Activated naive CD8-positive, alpha-beta T cell treated with anti-CD3 and anti-CD28 coated beads, Interleukin-2, amount 10 ng/mL, durations not matched to agents 7 days and 5 days (primary cell): ENCODE measurements at places on chromosomes 7 and 10.

DNA sequence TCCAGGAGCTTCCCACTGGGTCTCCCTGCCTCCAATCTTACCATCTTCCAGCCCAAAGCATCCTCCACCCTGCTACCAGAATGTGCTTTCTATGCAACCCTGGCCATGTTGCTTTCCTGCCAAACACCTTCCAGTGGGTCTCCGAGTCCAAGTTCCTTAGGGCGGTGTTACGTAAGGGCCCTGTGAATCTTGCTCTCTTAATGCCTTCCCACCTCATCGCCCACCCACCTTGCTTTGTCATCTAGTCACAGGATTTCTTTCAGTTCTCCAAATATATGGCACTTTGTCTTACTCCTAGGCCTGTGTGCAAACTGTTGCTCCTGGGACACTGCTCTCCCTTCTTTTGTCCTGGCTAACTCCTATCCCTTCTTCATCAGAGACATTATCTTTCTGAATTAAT lies 344.5 kb downstream of the RPS24 start:
- DNase-seq: no peak

DNA sequence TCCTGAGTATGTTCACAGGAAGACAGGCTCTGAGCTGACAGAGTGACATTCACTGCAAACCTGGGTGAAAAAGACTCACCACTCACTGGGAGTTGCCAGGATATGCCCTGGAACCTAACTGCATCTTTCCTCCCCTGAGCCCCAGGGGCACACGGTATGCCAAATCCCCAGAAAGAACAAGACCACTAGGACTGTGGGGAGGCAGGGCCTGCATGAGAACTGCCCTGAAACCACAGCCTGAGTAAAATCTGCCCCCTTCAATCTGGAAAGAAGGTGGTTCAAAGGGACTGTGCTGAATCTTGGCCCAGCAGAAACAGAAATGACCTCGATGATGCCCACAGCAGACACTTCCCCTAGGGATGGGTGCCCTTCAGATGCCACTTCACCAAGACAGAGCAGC lies 6.5 kb downstream of the FAM53B start:
- no peak for DNase-seq

DNA sequence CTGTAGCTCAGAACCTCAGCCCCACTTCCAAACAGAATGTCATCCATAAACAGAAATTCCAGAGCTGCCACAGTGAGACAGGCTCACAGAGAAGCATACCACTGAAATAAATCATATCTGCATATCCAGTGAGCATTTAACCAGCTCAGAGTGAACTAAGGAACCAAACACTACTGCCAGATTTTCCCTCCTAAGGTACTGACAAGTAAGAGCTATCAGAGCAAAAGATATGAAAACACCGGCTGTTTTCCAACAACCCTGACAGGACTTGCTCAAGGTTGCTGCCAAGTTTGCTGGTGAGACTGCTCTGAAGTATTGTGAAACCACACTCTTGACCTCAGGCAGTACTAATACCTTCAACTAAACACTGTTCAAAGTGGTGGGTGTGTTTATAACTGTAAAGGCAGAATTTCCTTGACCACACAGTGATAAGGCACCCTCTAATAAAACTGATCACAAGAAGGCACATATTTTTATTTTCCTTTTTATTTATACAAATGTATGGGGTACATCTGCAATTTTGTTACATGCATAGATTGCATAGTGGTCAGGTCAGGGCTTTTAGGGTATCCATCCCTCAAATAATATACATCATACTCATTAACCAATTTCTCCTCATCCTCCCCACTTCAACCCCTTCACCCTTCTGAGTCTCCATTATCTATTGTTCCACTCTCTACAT lies 18.3 kb downstream of the SGMS1 start:
- DNase-seq: no peak

DNA sequence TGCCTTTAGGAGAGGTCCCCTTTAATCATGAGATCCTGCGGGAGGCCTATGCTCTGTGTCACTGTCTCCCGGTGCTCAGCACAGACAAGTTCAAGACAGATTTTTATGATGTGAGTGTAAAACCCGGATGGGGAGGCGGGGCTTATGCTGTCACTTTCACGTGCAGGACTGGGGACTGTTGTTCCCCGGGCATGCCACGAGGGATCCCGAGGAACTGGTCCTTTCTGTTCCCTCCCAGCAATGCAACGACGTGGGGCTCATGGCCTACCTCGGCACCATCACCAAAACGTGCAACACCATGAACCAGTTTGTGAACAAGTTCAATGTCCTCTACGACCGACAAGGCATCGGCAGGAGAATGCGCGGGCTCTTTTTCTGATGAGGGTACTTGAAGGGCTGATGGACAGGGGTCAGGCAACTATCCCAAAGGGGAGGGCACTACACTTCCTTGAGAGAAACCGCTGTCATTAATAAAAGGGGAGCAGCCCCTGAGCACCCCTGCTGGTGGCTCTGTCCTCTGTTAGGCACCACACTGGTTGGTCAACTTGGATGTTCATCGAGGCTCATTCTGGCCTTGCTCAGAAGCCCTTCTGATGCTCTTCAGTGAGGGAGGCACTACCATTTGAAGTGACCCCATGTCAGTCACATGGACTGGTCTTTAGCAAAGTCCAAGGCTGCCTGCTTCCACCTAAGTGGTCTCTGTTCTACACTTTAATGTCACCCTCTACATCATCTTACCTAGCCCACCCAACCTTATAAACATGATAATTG lies 2.8 kb downstream of the COPS6 start:
- DNase-seq: no peak

DNA sequence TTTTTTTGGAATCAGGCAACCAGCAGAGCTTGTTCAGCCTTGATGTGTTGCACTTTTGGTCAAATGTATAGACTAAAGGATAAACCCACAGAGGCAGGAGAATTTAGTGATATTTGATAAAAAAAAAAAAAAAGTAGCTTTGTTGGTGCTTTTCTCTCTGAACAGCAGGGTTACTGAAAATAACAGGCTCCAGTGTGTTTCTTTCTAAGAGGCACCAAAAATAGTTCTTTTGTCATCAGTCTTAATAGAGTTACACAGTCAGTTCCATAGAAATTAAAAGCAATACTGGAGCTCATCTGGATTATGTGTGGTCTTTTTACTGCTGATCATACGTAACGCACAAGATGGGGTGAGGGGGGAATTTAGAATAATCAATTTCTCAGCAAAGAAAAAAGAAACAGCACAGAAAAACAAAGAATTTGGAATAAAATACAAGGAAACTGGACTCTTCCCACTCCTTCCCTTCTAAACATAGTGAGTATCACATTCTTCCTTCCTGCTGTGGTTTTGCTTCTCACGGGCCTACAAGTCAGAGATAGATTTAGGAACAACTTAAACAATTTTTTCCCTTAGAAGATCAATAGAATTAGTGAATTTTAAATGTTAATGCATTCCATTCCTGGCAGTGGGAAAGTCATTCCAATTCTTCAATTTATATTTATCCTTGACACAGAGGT lies 178.8 kb upstream of the AKR1E2 start:
- no peak for DNase-seq

- no peak for DNase-seq
Observed at GRCh38 chr7:23222439-23223030, 24.0 kb upstream of the GPNMB start.

- DNase-seq: peak; percentile 76
Observed at GRCh38 chr10:122515588-122516231, 44.8 kb upstream of the DMBT1 start.

- no peak for DNase-seq
Observed at GRCh38 chr10:76444034-76444800, 1012.8 kb downstream of the LRMDA start.
